ENCODE measurements at places on chromosomes 16 and 17.

DNA sequence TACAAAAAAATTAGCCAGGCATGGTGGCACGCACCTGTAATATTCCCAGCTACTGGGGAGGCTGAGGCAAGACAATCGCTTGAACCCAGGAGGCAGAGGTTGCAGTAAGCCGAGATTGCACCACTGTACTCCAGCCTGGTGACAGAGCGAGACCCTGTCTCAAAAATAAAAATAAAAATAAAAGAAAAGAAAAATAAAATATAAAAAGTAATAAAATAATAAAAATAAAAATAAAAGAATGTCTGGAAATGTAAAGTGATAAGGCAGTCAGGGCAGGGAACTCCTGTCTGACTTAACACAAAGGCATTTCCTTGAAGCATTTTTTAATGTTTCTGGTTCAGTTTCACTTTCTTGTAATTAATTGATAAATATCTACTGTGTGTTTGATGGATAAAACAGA is 34.7 kb upstream of the DNAJA2 start:
- no peak for DNase-seq

DNA sequence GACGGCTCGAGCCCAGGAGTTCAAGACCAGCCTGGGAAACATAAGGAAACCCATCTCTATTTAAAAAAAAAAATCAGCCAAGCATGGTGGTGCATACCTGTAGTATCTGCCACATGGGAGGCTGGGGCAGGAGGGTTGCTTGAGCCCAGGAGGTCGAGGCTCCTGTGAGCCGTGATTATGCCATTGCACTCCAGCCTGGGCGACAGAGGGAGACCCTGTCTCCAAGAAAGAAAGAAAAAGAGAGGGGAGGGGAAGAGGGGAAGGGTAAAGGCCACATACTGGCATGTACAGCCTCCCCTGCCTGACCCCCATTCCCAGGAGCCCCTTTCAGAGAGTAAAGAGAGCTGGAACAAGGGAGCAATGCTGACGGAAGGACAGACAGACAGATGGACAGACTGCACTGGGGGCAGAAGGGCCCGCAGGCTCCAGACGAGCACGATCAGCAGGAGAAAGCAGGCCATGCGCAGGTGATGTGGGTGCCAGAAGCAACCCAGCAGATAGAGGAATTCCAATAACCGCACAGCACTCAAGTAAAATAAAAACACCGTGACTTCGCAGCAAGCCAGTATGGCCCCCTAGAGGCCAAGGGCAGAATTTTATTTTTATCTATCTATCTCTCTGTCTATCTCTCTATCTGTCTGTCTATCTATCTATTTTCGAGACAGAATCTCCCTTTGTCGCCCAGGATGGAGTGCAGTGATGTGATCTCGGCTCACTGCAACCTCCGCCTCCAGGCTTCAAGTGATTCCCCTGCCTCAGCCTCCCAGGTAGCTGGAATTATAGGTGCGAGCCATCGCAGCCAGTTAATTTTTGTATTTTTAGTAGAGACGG is 27.1 kb upstream of the SNN start:
- peak; percentile 14 for DNase-seq

DNA sequence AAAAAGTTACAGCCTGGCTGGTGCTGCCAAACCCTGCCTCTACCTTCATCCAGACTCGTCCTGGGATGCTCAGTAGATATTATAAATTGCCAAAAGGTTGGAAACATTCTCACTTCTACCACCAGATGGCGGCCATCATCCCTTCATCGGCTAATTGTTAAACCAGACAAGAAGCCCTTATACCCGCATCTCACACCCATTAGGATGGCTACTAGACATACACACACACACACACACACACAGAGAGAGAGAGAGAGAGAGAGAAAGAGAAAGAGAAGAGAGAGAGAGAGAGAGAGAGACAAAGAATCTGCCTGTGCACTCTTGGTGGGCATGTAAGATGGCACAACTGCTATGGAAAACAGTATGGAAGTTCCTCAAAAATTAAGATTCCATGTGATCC is 15.0 kb upstream of the SCIMP start:
- DNase-seq: peak; percentile 64

GRCh38 chr17:40915721-40916256 is 21.7 kb downstream of the KRT23 start:
- DNase-seq: no peak

DNA sequence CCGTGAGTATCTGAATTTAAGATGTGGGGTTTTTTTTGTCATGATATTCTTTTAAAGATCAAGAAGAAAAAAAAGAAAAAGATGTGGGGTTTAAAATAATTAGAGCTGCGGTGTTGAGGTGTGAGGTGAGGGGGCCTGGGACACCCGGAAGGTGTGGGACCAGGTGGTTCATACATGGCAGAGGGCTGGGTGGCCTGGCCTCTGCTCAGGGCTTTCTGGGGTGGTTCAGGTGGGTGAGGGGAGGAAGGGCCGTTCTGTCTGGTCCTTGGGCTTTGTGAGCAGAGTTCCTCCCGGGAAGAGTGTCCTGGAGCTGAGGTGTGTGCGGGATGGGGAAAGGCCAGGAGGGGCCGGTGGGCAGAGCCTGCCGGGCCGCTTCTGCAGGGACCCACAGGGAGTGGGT is 5.0 kb downstream of the PRSS27 start:
- DNase-seq: no peak

GRCh38 chr16:54342966-54343365 is 56.4 kb upstream of the IRX3 start:
- DNase-seq: no peak

GRCh38 chr16:85646976-85647375 is 33.9 kb downstream of the GSE1 start:
- no peak for DNase-seq

- DNase-seq: no peak
These were observed 253.8 kb upstream of the CCL2 start for GRCh38 chr17:34001246-34001645.

DNA sequence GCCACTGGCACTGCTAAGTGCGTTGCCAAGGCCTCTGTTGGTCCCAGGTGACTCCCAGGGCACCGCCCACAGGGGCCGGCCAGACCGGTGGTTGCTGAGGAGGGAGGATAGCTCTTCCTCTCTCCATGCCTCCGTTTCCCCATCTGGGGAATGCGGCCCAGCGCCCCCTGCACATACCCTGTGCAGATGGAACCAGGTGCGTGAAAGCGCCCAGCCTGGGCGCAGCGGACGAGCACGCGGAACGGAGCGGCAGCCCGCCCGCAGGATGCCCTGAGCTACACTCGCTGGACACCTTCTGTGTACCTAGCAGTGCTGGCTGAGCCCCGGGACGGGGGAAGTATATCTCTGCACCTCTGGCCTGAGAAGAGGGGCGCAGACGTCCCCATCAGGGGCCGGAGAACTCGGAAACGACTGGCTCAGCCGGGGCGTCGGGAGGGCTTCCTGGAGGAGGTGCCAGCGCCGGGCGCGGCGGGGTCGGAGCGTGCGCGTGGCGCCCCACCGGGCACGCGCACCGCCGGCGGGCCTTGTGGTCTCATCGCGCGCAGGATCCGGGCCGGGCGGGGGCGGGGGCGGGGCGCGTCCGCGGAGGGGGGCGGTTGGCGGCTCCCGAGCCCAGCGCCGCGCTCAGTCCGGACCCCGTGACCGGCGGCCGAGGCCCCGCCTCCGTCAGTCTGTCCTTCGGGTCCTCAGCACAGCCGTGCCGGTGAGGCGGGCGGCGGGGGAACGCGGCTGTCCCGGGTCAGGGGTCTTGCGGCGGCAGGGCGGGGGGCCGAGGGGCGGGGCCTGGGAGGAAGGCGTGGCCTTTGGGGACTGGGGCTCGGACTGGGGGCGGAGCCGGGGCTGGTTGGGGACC is at the start of the genes CCDC78 and HAGHL:
Gene CCDC78 (minus strand): TSS at position 6 of the 853 bp plus-strand sequence. CDS start 76 bp downstream, outside the sequence.
Gene HAGHL (plus strand): TSS at position 669 of the 853 bp plus-strand sequence. CDS start 404 bp downstream, outside the sequence.
- peak; percentile 70 for DNase-seq

DNA sequence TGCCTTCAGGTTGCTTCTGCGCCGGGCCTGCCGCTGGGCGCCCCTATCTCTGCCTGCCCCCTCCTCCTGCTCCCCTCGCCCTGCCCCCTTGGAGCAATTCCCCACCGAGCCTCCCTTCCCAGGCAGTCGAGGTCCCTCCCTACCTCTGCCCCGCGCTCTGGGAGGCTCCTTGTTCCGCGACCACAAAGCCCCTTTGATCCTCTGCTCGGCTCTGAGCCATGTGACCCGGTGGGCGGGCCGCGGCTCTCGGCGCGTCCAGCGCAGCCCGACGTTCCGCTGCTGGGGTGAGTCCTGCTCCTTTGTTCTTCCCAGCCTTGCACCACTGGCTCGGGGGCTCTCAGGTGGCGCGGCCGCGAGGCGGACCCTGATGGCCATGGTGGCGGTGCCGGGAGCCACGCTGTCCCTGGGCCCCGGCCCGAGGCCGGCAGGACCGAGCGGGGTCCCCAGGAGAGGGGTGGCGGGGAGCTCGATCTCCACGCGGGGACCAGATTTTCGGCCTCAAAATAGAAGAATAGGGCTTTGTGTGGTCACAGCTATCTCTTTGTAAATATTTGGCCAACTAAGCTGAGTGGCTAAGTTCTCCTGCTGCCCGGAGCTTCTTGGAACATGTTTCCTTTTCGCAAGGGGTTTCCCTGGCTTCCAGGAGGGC is 310.6 kb downstream of the SEC14L1 start:
- peak; percentile 71 for DNase-seq

DNA sequence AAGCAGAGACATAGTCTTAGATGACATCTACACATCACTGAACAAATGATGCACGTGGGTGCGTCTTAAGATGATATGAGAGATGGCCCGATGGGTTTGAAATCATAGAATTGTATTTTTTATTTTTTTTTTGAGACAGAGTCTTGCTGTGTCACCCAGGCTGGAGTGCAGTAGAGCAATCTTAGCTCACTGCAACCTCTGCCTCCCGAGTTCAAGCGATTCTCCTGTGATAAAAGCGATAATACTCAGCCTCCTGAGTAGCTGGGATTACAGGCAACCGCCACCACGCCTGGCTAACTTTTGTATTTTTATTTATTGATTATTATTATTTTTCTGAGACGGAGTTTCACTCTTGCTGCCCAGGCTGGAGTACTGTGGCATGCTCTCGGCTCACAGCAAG is 5.3 kb downstream of the ST6GALNAC1 start:
- no peak for DNase-seq

GRCh38 chr16:74117798-74118197 is 178.8 kb upstream of the PSMD7 start:
- DNase-seq: no peak

- no peak for DNase-seq
These were observed 121.0 kb upstream of the IRX3 start for GRCh38 chr16:54407596-54407995.

GRCh38 chr16:77394699-77395098 is 40.1 kb downstream of the ADAMTS18 start:
- DNase-seq: no peak

GRCh38 chr17:74541176-74542111 is 4.5 kb downstream of the CD300C start:
- DNase-seq: no peak

DNA sequence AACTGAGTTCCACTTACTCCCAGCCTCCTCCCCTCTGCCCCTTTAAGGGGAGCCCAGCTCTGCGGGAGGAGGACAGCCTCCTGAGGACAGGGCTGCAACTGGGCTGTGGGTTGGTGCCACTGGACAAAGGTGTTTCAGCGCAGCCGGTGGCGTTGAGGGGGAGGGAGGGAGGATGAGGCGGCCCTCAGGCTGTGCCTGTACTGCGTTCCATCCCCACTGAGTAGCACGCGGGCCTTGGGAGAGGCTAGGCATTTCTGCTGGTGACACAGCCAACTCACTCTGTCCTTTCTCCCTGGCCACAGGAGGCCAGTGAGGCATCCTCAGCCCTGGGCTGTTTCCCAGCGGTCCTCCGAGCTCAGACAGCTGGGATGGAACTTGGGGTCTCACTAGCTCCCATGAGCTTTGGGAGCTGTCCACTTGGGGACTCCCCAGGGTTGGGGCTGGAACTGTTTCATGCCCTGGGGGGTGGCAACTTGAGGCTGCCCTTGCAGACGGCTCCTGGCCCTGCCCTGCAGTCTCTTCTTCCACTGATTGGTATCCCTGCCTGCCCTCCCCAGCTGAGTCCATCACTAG is 70.5 kb downstream of the MPRIP start:
- DNase-seq: peak; percentile 39

GRCh38 chr16:57800200-57801097 is 1.8 kb downstream of the KIFC3 start:
- DNase-seq: no peak

GRCh38 chr17:76848670-76849069 is 19.5 kb upstream of the MGAT5B start:
- DNase-seq: no peak

DNA sequence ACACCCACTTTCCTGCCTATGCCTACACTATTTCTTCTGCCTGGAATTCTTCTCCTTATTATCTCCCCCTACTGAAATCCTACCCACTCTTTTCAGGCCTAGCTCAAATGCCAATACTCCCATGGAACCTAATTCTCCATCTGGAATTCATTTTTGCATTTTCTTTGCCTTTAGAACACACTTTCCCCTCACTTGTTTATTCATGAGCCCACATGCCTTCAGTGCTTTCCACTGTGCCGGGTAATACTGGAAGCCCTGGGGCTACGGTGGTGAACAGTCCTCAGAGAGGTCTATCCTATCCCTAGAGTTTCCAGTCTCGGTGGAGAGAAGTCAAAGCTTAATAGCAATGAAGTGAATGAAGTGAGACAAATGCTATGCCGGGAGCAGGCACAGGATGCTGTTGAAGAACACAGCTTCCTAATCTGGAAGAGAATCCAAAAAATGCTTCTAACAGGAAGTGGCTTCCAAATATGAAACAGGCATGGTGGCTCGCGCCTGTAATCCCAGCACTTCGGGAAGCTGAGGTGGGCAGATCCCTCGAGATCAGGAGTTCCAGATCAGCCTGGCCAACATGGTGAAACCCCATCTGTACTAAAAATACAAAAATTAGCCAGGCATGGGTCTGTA is 322.4 kb downstream of the GRIN2A start:
- no peak for DNase-seq

GRCh38 chr17:71679832-71680231 is 441.0 kb upstream of the SOX9 start:
- DNase-seq: no peak

GRCh38 chr17:39045948-39046679 is 78.9 kb upstream of the FBXO47 start:
- DNase-seq: no peak

GRCh38 chr17:80529104-80529903 is 15.3 kb upstream of the RPTOR start:
- DNase-seq: no peak

GRCh38 chr17:2028737-2029136 is 1.2 kb upstream of the DPH1 start:
- DNase-seq: no peak

DNA sequence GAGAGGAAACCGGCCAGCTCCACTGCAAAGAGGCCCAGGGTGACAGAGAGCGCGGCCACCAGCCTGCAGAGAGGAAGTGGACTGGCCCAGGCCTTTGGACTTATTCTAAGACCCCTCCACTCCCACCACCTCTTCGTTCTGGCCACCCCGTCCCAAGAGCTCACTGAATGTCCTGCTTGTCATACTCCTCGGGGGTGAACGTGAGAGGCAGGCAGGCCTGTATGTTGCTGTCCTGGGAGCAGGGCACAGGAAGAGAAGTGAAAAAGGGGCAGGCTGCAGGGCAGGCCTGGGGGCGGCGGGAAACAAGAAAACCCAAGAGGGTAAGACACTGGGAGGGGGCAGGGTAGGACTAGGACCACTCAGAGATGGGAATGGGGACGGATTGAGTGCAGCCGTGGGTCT is 384 bp downstream of the TMEM107 start:
- DNase-seq: no peak

Measured in CD8-positive, alpha-beta memory T cell (primary cell).